DMS153 (cell line): ENCODE measurements at places on chromosomes 6 and 20.

DNA sequence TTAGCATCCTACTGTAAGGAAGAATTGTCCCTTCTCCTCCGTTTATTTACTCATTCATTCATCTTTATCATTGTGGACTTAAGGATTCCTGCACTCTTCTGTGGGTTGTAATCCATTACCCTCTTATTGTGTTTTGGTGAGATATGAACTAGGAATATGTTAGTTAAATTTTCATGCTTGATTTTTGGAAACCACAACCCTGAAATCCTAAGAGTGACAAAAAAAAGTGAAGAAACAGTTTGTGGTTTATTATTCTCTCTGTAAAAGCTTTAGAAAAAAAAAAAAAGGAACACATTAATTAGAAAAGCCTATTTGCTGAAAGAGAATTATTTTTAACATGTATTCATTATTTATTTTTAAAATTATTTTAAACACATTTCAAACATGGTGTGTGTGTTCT lies 36.7 kb upstream of the INSM1 start:
- no peak for DNase-seq

GRCh38 chr6:158475344-158476302 lies 84.3 kb upstream of the TMEM181 start:
- DNase-seq, result peak; percentile 98

GRCh38 chr6:35493307-35493983 lies 3.4 kb downstream of the TEAD3 start:
- DNase-seq, result no peak

DNA sequence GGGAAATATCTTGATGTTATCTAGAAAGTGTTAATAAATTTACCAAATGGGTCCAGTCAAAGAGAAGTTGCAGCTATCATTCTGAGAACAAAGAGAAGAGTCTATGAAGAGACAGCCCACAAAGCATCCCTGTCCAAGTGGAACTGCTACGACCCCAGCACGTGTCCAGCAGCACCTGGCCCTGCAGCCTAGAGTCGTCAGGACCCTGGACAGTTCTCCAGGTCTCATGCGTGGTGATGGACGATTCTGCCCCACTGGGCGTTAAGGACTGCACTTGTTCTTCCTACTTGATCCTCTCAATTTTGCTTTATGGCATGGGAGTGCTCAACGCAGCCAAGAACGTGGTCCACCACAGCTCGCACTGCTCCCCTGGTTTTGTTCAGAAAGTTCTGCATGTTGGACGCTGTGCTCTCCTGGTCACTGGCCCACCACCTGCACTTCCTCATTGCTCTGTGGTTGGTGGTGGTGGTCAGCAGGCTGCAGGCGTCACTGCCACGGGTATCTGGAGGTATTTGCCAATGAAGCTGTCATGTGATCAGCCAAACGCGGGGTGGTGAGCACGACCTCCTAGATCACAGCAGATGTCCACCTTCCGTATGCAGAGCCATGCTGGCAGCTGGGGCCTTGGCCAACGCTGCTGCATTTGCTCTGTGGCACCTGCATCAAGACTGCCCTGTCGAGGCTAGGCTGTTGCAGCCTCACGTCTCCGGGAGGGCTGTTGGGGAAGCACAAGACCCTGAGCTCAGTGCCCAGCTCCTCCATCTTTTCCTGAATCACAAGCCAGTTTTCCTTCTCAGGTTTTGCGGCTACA lies 356.4 kb downstream of the CDH4 start:
- no peak for DNase-seq
